T47D (cell line): ENCODE measurements at places on chromosomes 3 and 15.

DNA sequence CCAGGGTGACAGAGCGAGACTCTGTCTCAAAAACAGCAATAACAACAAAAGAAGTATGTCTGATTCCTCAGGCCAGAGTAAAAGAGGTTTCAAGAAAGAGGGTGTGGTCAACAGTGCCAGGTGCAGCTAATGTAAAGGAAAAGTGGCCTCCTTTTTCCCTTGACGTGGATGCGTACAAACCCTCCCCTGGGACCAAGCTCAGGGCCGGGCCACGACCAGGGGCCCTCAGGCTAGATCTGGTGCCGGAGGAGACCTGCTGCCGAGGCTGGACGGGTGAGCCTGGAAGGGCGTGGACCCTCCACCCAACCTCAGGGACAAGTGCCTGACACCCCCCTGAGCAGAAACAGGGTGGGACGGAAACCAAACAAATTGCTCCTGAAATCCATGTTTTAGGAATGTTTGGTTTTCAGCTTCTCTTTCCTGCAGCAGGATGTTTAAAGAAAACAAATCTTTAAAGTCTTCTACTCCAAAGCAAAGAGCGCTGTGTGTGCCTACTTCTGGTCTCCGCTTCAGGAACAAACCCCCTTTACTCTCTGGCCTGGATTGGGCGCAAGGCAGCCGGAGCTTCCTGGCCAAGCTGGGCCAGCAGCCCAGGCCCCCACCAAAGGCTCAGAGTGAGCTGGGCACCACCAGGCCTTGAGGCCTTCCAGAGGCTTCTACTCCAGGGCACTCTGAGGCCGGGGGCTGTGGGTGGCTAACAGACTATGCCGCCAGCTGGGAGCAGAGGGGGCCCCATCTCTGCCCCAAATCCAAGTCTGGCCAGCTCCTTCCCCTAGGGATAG, 21.4 kb downstream of the ZDHHC19 start:
- no peak for DNase-seq

GRCh38 chr3:152235709-152236298, 32.9 kb upstream of the MBNL1 start:
- no peak for DNase-seq

DNA sequence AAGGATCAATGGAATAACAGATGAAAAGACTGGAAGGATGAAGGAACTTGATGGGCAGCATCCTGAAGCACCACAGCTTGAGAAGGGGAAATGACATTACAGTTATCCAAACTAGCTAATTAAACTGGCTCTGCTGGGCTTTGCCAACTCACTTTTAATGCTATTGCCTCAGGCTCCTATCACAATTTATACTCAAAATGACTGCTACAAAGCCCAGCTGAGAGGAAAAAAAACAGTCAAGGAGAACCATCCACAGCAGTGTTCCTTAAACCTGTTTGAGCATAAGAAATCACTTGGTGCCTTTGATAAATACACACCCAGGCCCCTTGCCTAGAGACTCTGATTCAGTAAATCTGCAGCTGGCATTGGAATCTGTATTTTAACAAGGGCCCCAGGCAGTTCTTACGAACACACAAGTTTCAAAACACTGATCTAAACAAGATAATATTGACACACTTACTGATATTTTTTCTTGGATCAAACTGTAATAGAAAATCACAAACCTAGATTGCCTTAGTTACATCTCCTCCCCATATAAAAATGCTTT, 85.8 kb downstream of the MB21D2 start:
- DNase-seq = no peak

- DNase-seq = no peak
Measured at GRCh38 chr3:107765524-107765923, 242.8 kb downstream of the BBX start.

DNA sequence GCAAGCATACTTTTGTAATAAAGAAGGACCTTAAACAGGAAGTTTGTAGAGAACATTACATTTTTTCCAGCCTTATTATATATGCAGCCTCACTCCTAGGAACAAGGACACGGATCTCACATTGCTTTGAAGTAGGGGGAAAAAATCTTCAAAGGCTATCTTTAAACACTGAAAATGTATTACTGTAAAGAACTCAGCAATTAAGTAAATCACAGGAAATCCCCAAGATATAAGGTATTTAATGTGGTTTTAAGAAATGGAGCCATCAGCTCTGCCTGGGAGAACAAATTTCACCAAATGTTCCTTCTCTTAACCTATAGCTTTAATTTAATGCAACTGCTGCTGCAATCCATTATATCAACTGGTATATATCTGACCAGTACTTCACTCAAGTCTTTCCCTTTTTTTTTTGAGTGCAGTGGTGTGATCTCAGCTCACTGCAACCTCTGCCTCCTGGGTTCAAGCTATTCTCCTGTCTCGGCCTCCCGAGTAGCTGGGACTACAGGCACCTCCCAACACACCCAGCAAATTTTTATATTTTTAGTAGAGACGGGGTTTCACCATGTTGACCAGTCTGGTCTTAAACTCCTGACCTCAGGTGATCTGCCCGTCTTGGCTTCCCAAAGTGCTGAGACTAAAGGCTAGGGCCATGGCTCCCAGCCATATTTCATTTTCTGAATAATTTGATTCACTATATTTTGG, 2.8 kb downstream of the BTLA start:
- DNase-seq = no peak
